ENCODE measurements at places on chromosomes 7 and 10.

DNA sequence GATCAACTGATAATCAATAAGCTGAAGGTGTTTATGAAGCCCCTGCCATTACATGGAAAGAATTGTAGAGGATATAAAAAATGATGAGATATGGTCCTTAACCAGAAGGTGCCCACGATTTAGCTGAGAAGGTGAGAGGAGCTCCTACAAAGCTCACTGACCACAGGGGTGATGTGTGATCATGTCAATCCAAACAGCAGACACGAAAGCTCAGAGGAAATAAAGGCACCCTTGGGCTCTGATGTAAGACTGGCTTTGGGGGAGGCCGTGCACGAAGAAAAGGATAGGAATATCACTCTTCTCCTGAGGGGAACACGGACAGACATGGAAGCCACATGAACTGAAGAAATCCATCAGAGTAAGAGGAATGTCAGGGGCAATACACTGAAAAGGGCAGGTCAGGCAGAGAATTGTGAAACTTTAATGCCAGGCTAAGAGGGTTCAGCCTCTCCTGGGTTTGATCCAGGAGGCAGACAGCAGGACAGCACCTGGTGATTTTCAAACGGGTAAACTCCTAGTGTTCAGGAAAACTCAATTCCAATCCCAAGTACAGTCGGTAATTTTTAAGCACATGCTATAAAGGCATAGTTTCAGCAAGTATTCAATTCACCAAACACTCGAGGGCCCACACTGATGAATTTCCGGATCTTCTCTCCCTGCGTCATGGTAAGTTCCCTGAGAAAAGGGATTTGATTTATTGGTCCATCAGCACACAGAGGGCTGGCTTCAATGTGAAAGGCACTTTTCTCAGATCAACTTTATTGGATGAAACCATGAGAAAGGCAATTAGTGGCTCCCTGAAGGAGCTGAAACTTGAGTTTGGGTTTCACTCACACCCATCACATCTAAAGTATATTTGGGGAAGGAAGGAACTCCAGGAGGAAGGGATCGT lies 163.8 kb downstream of the PRPF18 start:
- DNase-seq, result no peak

DNA sequence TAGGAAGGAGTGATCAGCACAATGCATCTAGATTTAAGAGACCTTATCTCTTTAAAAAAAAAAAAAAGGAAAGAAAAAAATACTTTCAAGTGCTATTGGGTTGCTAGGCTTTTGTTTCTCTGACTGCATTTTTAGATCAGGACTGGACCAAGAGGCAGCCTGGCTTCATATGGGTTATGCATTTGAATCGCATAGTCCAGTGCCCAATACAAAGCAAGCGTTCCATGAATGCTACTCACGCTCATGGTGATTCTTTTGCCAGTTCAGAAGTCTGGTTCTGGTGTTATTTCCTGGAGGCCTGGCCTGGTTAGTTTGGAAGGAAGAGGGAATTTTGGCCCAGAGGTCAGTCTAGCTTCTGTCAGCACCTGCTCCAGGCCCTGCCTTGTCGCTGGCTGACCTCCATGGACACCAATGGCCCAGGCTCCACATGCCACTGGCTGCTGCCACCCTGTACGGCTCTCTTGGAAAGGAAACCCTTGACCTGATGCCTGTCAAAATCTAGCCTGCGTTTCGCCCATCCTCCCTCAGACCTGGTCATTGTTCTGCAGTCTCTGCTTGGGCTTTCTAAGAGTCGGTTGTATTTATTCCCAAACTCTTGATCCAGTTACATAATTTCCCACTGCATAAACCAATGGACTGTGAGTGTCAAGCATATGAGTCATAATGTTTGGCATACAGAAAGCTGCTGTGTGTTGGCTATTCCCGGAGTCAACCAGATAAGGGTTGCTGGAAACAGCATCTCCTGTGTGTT lies 74.3 kb upstream of the MKX start:
- peak; percentile 35 for DNase-seq

- DNase-seq, result peak; percentile 51
These were observed 25.7 kb downstream of the SUV39H2 start for GRCh38 chr10:14904316-14904732.

DNA sequence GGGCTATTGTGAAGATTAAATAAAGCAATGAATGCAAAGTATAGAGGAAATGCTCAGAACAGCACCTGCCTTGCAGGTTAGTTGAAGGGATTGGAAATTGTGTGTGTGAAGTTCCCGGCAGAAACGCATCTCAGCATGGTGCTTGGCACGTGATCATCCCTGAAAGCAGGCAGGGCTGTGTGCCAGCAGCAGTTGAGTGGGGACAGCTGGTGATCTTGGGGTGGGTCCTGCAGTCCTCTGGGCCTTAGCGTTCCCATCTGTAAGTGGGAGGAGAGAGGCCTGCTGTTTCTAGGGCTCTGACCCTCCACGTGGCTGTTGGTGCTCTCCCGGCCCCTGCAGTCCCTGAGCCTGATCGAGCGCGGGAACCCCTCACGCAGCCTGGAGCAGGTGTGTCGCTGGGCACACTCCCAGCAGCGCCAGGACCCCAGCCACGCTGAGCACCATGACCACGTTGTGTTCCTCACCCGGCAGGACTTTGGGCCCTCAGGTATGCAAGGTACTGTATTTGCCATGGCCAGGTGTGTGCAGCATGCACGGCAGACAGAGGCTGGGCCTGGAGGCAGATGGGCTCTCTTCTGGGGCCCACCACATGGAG lies 55.3 kb downstream of the TBATA start:
- no peak for DNase-seq

DNA sequence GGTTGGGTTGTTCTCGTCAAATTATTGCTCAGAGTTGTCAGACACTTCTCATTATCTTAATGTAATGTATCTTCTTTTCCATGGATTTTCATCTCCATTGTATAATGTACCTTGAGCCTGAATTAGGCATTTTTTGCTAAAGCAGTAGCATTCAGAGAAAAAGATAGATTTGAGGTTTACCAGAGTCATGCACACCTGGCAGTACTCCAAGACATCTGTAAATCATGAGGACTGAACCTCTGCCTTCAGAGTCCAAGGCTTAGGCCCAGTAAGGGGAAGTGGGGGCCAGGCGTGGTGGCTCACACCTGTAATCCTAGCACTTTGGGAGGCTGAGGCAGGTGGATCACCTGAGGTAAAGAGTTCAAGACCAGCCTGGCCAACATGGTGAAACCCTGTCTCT lies 624.3 kb upstream of the MBL2 start:
- DNase-seq, result no peak
